ENCODE measurements at places on chromosomes 2 and 18.

GRCh38 chr2:163878718-163879117 is 142.9 kb upstream of the FIGN start:
- DNase-seq, result peak; percentile 67

DNA sequence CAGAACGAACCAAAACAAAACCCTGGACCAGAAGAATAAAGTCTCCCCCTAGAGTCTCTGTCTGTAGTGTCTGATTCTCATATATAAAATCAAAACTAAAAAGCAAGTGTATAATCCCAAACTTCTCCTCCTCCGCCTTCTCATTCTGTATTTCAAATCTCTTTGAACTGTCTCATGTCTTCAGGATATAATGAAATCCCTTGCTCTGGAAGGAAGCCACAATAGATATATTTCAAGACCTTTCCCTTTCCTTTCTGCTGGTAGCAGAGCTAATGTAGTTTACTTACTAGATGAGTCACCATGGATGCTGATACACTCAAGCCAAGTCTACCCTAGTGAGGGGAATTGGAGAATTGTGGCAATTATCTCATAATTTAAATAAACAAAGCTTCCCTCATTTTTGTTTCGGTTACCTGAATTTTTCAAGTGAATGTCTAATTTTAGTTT is 33.5 kb upstream of the CCDC93 start:
- DNase-seq, result peak; percentile 29

DNA sequence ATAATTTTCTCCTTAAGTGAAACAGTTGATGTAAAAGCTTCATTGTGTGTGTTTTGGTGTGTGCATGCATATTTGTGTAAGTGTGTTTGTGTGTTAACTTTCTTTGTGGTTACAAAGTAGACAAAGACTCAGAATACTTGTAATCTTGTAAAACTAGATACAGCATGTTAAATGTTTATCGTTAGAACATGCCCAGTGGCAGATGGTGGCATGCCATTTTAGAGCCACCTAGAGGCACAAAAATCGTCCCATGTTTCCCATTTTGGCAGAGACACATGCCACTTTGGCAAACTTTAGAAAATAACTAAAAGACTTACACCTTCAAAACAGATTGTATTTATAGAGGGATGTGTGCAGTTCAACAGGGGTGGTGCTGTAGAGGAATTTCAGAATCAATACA is 224.1 kb downstream of the LRP1B start:
- peak; percentile 2 for DNase-seq

DNA sequence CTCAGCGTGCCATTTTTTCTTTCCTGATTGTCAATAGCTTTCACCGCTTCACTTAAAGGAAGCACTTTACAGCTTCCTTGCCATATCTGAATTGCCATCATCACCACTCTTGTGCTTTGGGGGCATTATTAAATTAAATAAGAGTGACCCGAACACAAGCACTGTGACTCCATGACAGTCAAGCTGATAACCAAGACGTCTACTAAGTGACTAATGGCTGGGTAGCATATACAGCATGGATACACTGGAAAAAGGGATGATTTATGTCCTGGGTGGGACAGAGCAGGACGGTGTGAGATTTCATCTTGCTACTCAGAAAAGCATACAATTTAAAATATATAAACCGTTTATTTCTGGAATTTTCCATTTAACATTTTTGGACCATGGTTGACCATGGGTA is 24.3 kb upstream of the AFF3 start:
- no peak for DNase-seq

All from epithelial cell of esophagus (primary cell).